ENCODE measurements at places on chromosomes 7 and 10.

DNA sequence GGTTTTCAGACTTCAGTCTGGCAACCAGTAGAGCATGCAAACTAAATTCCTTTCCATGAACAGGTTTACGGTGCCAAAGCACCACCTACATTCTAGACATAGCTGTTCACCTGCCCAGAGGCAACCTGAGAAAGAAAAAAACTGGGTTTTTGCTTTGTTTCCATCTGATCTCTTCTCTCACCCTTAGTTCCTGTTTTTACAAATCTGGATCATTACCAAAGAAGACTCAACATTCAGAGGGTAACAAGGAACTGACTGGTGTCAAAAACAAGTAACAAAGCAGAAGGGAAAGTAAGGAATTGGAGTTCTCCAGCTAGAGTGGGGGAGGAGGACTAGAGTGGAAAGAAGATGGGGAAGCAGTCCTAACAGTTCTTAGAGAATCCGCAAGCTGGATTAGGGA is 36.4 kb downstream of the CPVL start:
- no peak for DNase-seq

- DNase-seq: peak; percentile 59
Observed at GRCh38 chr10:92699518-92700381, 10.0 kb downstream of the HHEX start.

- no peak for DNase-seq
Observed at GRCh38 chr10:52639652-52640051, 132.9 kb downstream of the MBL2 start.

- DNase-seq: no peak
Observed at GRCh38 chr10:15367296-15368085, 3.6 kb downstream of the FAM171A1 start.
